IPS DF 6.9 (cell line): ENCODE measurements at places on chromosomes 12 and 14.

DNA sequence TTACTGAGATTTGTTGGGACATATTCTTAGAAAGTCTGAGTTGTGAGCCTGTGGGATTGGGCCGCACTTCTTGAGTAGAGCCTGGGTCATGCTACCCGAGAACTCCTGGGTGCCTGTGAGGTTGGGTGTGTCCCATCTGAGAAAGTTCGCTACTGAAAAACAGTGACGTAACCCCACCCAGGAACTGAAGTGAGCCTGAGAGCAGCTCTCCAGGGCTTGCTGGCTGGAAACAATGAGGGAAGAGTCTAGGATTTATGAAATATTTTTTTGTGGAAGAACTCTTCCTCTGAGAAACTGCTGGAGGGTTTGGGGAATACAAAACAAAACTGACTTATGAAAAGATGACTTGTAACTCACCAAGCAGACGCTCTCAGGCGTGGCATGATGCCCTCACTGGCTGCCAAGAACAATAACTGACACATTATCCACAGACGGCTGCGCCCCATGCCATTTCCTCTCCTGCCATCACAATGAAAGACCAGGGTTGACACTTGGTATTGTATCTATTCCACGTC, 69.2 kb downstream of the RASSF3 start:
- DNase-seq, result no peak

DNA sequence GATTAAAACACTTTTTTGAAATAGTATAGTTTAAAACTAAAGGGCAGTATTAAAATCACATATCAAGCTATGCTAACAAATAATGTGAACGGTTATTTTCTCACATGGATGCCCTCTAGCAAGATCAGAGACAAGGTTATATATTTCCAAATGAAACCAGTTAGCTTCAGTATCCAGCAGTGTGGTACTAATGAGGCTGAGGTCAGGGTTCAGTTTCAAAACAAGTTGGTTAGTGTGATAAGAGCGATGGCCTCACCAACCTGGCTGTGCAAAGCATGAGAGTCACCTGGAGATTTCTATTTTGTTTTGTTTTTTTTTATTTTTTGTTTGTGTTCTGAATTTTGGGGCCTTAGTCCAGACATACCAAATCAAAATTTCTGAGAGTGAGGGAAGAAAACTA, 352.2 kb upstream of the KITLG start:
- DNase-seq, result no peak

DNA sequence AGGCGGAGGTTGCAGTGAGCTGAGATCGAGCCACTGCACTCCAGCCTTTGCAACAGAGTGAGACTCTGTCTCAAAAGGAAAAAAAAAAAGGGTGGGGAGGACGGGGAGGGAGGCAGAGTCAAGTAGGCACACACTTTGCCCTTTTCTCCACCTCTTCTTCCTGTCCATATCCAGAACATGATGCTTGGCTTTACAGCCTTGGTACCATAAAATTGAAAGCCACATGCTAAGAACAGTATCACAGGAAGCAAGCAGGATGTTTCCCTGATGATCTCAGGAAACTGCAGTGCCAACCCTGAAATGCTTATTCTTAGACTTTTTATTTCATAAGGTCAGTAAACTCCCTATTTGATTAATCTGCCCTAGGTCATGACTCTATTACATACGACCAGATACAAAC, 32.5 kb upstream of the YAF2 start:
- no peak for DNase-seq

- DNase-seq, result no peak
These were observed 134.6 kb downstream of the RFLNA start for GRCh38 chr12:124429535-124429934.

DNA sequence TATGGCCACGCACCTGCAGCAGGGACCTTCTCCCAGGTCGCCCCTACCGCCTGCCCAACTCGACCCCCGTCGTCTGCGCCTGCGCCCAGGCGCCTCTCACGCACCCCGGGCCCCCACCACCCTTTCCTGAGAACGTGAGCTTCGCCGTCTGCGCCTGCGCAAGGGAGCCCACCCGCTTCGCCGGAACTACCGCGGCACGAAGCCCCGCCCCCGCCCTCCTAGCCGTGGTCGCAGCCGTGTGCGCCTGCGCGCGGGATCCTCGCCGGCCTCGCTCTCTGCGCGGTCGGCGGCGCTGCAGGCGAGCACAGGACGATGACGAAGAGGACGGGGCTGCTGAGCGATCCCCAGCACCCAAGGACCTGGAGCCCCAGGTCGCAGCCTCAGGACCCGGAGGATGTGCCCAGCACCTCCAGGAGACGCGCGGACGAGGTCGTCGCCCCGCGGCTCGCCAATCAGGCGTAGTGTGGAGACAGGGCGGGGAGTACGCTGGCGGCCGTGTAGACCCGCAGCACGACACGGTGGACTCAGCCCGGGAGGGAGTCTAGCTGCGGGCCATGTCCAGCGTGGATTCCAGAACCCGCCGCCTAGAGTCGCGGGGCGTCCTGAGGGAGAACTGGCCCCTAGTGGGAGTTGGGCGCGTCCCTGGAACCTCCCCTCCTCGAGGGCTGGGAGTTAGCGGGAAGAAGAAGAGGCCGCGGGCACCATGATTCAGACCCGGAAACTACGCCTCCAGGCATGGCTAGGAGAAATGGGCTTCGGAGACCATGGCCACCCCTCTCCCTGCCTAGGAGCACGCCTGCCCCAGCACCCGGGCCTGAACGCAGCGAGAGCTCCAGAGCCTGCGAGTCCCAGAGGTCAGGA, 1120.8 kb upstream of the TMEM132C start:
- no peak for DNase-seq

- no peak for DNase-seq
These were observed 1.5 kb downstream of the FKBP4 start for GRCh38 chr12:2796187-2796666.

DNA sequence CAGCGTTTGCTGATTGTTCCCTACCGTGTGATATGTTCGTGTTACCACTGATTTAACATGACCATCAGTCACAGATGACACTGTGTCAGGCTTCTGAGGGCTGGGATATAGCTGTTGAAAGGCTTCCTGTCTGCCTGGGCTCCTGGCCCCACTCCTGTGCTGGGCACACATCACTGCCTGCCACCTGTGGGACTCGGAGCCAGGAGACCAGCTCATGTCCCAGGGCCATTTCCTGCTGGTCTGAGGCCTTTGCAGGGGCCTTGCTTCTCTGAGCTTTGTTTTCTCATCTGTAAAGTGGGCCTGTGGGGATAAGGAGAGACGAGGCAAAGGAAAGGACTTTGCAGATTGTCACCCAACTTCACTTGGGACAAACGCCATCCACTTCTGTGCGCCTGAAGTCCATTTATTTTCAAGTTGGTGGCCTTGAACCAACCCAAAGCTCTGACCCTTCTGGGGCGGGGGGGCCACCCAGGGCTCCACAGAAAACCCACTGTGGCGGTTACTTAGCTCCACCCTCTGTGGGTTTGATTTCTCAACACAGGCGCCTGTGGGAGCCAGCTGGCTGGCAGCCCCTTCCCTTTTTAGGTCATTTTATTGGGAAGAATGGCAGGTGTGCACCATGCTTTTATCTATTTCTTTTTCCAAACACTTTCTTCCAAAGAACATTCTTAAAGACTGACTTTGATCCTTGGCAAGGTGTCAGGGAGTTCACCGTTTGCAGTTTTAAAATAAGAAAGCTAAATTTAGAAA, 54.1 kb downstream of the BEGAIN start:
- no peak for DNase-seq

GRCh38 chr12:75965661-75966060, 65.9 kb downstream of the PHLDA1 start:
- no peak for DNase-seq

- DNase-seq, result no peak
These were observed 69.6 kb upstream of the KRAS start for GRCh38 chr12:25320123-25321006.

- DNase-seq, result no peak
These were observed 520.7 kb downstream of the SOX5 start for GRCh38 chr12:23428758-23429157.

DNA sequence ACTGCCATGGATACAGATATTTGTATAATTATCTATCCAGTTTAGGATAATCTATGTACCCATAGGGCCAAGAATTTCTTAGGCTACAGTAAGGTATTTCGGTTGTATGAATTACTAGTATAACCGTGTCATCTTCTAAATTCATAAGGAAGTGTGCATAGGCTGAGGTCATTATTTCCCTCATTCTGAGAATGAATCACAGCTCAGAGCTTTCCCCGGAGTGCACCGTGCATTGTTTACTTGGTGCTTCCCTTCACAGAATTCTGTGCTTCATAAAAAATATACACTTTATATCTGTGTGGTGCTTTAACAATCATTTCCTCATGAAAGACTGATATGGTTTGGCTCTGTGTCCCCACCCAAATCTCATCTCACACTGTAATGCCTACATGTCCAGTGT, 514.1 kb downstream of the ETNK1 start:
- DNase-seq, result no peak
